GM23338 (cell line): ENCODE measurements at places on chromosomes 7 and 10. TPM values are rescaled to one million over a fixed set of nuclear protein-coding genes. Genes with fewer than 3 reads are reported as not detected.

DNA sequence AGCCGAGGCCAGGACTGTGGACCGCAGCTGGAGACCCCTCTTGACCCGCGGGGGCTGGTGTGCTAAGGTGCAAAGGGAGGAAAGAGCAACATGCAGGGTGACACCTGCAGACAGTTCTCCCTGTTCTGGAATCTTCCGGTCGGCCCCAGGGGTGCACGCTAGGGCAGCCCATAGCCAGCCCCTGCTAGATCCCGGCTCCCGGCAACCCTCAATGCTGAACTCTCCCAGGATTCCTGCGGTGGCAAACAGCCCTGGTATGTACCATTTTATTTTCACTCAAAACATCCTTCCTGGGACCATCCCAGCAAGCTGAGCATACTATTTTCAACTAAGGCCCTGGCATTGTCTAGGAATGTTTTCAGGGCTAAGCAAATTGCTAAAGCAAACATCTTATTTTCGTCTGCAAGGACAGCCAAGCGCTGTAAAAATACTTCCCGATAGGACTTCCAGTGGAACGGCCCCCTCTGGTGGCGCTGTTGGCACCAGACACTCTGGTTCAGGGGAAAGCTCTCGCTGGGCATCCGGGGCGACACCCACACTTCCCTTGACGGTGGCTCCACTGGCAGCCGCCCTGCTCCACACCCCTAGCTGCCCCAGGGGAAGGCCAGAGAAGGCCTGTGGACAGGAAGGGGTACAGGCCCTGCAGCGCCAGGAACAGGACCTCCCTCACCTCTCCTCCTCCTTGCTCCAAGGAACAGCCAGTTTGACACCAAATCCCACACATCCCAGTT lies 99.4 kb downstream of the CTBP2 start:
- H3K27me3 ChIP-seq = no peaks in the 10 kb centered on the region
- H3K4me1 ChIP-seq = peaks cover 77% of the 10 kb centered on the region
- H3K27ac ChIP-seq = peak overlapping the region; percentile 67; the same call in 1 of the 2 replicates

DNA sequence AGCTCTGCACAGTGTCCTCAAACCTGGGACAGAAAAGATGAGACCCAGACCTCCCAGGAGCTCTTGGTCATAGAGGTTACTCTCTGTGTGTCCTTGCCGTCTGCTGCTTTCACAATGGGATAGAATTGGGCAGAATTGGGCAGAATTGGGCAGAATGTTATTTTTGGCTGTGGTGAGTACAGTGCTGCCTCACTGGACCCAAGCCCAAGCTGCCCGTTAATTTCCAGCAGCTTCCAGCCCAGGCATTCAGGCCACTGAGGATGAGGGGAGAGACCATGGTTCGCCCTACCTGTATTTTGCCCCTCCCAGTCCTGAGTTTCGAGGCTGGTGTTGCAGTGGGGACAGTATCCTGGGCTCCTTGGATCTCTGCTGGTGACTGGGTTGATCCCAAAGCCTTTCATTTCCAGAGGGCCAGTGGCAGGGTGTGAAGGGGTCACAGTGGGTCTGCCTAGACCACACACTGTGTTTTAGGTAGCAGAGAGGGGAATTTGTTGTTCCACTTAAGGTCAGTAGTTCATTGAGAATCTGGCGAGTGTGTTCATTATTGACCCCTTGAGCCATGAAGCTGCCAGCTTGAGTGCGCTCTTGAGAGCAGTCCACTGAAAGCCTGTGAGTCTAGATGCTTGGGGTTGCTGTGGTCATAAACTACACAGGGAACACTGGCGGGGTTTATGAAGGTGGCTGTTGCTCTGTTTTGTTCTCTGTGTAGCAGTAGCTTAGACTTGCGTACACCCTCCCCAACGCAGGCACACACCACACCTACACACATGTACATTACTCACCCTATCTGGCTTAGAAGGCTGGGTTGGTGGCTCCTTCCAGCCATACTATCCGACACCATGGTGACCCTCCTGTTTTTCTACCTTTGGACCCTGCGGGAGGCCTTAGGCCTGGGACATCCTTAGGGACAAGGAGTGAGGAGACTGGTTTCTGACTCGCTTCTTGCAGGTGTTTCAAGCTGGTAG lies 23.5 kb downstream of the NACAD start:
- no peak overlapping the region for H3K27ac ChIP-seq
- H3K4me3 ChIP-seq = no peak overlapping the region

DNA sequence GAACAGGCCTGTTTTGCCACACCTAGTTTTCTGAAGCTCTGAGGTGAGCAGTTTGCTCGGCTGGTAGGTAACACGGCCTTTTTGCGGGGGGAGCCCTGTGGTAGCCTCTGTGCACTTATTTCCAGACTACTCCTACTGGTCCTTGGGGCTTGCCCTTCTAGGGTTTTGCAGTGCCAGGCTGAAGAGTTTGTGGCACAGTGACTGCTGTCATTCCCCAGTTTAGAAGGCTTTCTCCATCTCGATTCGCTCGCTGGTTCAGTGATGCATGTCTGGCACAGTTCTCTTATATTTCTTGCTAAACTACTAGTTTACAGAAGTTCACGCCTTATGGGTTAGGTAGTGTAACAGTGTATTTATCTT lies 711 bp downstream of the KIF20B start:
- no peaks in the 10 kb centered on the region for H3K36me3 ChIP-seq
- no peaks in the 10 kb centered on the region for H3K27me3 ChIP-seq
- H3K4me1 ChIP-seq = peaks cover 13% of the 10 kb centered on the region
- DNase-seq = peak; percentile 6
- H3K4me3 ChIP-seq = peak overlapping the region; percentile 75

- no peaks in the 10 kb centered on the region for H3K27me3 ChIP-seq
- peaks cover 8% of the 10 kb centered on the region; the same call in 1 of the 2 replicates for H3K36me3 ChIP-seq
- no peak overlapping the region for H3K27ac ChIP-seq
- no peak overlapping the region for H3K4me3 ChIP-seq
- H3K4me1 ChIP-seq = no peaks in the 10 kb centered on the region
These were observed 321.8 kb downstream of the PAXIP1 start for GRCh38 chr7:154680894-154681659.

DNA sequence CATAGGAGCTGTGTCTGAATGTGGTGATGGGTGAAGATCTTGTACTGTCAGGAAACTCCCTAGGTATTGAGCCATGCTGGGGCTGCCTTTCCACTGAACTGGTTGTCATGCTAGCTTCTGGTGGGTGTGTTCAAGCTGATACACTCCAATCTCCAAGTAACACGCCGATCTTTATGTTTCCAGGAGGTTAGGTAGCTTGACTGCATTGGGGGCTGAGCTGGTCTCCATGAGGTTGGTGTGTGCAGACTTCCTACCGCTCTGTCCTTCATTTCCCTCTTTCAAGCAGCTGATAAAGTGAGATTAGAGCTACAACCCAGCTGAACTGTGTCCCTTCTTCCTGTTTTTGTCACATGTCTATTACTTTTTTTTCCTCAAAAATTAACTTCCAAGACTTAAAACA lies 265.5 kb downstream of the ANKRD30A start:
- H3K27me3 ChIP-seq = no peaks in the 10 kb centered on the region
- peaks cover 6% of the 10 kb centered on the region; the same call in 1 of the 2 replicates for H3K36me3 ChIP-seq
- H3K4me1 ChIP-seq = no peaks in the 10 kb centered on the region
- H3K4me3 ChIP-seq = no peak overlapping the region
- no peak overlapping the region for H3K27ac ChIP-seq

DNA sequence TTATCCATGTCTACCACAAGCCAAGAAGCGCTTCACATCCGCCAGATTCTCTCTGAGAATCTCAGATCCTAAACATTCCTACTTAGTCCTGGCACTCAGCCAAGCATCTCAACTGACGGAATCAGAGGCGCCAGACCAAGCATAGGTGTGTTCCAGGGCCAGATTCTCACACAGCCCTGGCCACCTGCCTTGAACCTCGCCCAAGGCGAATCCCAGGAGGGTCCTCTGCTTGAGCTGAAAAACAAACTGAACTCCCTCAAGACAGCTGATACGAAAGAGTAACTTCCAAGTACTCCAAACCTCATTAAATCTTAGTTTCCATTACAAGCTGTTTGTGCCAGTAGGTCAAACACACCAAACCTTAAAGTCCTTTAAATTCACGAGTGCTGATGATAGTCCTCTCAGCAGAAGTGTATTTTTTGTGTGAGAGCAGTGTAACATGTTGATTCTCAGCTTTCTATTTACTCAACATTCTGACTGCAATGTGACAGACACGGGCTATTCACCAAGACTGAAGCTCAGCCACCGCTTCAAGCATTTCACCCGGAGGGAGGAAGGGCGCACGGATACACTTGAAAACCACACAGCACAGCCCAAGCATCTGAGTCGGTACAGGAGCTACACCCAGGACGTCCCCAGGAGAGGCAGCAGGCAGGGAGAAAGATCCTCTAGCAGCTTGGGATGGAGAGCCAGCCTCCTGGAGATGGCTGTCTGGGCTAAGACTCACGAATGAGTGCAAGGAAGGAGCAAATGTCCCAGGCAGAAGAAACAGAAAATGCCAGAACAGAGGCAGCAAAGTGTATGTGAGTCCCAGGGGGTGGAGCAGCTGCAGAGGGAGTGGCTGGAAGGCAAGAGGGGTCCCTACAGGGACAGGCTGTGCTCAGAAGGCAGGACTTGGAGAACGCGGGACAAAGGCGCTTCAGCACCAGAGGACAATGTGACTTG lies 6.0 kb downstream of the PARD3 start:
- H3K4me3 ChIP-seq = peak overlapping the region; percentile 36
- H3K36me3 ChIP-seq = no peaks in the 10 kb centered on the region
- no peaks in the 10 kb centered on the region for H3K27me3 ChIP-seq
- H3K4me1 ChIP-seq = peaks cover 55% of the 10 kb centered on the region
- peak; percentile 76 for DNase-seq

DNA sequence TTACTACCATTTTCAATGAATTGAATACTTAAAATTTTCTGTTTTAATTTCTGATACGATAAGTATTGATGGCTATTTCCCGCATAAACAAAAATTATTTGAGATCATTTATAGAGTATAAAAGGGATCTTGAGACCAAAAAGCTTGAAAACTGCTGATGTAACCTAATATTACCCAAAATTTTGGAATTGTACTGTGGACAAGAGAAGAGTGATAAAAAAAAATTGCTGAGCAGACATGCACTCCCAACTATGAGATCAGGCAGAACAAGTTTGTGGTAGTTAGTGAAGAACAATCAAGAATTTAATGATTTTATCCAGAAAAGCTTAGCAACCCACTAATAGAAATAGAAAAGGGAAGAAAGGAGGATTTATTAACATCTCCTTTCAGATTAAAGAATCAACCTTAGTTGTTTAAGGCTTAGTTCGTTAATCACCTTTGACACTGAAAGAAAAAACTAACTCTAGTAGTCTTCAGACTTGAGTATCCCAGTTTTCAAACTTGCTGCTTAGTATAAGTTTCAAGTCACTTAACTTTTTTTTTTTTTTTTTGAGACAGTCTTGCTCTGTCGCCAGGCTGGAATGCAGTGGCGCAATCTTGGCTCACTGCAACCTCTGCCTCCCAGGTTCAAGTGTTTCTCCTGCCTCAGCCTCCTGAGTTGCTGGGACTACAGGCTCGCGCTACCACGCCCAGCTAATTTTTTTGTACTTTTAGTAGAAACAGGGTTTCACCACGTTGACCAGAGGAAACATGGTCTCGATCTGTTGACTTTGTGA lies 50.6 kb upstream of the ZC3HAV1 start:
- H3K27ac ChIP-seq = no peak overlapping the region
- no peaks in the 10 kb centered on the region for H3K27me3 ChIP-seq
- DNase-seq = no peak
- H3K36me3 ChIP-seq = no peaks in the 10 kb centered on the region
- H3K4me1 ChIP-seq = no peaks in the 10 kb centered on the region

DNA sequence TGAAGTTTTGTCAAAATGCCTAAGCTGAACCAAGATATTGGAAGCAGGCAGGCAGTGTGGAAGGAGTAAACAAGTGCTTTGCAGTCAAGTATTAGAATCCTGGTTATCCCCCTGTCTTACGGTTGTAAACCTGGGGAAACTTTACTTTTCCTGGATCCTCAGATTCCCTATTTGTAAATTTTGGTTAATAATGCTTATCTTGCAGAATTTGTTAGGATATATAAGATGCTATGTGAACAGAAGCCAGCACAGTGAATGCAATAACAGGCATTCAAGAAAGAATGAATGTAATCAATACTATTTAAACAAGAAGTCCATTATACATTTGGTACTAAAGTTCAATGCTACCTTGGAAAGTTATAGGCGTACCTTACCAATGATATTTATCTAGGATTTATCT lies 91.8 kb upstream of the STK17A start:
- DNase-seq = no peak
- H3K4me3 ChIP-seq = no peak overlapping the region
- no peak overlapping the region for H3K27ac ChIP-seq
- H3K36me3 ChIP-seq = no peaks in the 10 kb centered on the region

DNA sequence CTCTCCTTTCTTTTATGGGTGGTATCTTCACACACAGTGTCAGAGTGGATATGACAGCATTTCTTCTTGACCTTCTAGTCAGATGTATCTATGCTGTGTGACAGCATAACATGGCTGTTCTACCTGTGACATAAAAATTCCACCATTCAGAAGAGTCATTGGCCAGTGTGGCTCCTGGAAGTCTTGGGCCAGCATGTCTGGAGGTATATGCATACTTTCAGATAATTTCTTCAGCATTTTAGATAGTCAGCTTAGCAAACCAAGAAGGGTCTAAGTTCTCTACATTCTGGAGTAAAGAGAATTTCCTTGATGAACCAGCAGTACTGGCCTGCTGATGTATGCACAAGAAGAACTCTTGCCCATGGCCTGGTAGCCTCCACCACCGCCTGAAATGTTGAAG lies 179.3 kb downstream of the BMPER start:
- no peak overlapping the region for H3K4me3 ChIP-seq
- no peak overlapping the region for H3K27ac ChIP-seq
- H3K27me3 ChIP-seq = no peaks in the 10 kb centered on the region
- H3K4me1 ChIP-seq = no peaks in the 10 kb centered on the region
- H3K36me3 ChIP-seq = no peaks in the 10 kb centered on the region

DNA sequence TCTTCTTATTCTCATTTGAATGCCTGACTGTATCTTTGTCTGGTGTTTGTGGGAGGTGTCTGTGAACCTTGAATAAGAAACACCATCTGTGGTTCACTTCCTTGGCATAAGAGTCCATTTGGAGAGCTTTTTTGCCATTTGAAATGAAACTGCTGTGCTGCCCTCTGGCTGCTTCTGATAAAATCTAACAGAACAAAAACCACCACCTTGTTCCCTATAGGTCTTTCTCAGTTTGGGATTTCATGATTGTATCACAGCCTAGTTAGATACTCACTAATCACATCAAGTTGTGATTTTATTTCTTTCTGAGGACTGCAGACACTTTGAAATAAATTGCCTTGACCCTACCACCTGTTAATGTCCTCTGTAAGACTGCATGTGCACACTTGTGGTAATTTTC lies 102.7 kb upstream of the FAM13C start:
- H3K27ac ChIP-seq = no peak overlapping the region
- no peaks in the 10 kb centered on the region for H3K36me3 ChIP-seq
- H3K27me3 ChIP-seq = no peaks in the 10 kb centered on the region
- H3K4me1 ChIP-seq = no peaks in the 10 kb centered on the region
- peak; percentile 55 for DNase-seq

DNA sequence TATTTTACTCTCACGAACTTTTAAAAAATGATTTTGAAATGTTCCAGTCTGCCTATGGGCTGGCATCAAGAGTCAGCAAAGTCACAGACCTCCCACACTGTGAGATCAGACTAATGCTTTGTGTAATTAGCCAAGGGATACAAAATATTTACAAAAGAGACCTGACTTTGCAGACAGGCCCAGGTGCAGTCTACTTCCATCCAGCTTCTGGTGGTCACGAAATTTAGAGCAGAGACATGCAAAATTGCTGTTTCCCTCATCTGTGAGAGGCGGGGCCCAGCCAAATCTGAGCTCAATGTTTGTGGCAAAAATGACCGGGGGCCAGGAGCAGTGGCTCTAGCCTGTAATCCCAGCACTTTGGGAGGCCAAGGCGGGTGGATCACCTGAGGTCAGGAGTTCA lies 82.5 kb upstream of the PITRM1 start:
- no peak overlapping the region for H3K4me3 ChIP-seq
- no peaks in the 10 kb centered on the region for H3K36me3 ChIP-seq
- no peaks in the 10 kb centered on the region for H3K27me3 ChIP-seq
- H3K4me1 ChIP-seq = no peaks in the 10 kb centered on the region
- no peak overlapping the region for H3K27ac ChIP-seq

Gene ASIC3
- 0.54 and 0.90 TPM in 2 replicates for total RNA-seq

Gene MMD2
- 0.38 and 0.39 TPM in 2 replicates for total RNA-seq

Gene DLX5
- not detected in 2 replicates for total RNA-seq

Gene ADAP1
- 4.3 and 9.6 TPM in 2 replicates for total RNA-seq
